ENCODE measurements at places on chromosomes 1 and 21.

DNA sequence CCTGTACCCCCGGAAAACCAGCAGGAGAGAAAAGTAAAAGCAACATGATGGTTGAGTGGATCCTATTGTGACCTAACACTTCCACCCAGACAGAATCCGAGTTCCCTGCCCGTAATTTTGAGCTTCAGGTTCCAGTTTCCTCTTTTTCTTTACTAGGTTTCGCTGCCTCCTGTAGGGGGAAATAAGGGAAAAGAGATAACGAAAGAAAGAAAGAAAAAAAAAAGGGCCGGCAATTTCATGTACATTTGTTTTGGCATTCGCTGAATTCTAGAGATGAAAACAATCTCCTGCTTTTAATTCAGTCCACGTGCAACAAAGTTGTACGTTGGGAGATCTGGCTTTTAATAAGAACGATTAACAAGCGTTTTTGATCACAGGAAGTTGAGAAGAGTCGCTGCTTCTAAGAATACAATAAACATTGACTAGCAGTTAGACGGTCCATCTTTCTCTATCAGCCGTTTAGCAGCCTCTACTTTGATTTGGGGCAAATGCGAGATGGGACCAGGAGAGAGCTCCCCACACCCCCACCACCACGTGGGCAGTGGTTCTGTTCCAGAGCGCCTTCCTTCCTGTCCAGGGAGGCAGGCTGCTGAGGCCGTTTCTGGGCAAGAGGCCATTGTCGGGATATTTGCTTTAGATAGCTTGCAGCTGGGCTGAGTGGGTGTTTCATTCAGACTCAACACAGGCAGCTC, 155.9 kb upstream of the RUNX1 start:
- DNase-seq: no peak

- no peak for DNase-seq
Measured at GRCh38 chr1:170927955-170928840, 7.1 kb upstream of the MROH9 start.

- no peak for DNase-seq
Measured at GRCh38 chr1:20601129-20601825, 12.4 kb downstream of the CDA start.

- no peak for DNase-seq
Measured at GRCh38 chr1:119988306-119989062, 81.0 kb downstream of the NOTCH2 start.

- no peak for DNase-seq
Measured at GRCh38 chr1:4710592-4711415, 56.4 kb downstream of the AJAP1 start.

- no peak for DNase-seq
Measured at GRCh38 chr1:197438010-197438790, 170.1 kb downstream of the CRB1 start.

DNA sequence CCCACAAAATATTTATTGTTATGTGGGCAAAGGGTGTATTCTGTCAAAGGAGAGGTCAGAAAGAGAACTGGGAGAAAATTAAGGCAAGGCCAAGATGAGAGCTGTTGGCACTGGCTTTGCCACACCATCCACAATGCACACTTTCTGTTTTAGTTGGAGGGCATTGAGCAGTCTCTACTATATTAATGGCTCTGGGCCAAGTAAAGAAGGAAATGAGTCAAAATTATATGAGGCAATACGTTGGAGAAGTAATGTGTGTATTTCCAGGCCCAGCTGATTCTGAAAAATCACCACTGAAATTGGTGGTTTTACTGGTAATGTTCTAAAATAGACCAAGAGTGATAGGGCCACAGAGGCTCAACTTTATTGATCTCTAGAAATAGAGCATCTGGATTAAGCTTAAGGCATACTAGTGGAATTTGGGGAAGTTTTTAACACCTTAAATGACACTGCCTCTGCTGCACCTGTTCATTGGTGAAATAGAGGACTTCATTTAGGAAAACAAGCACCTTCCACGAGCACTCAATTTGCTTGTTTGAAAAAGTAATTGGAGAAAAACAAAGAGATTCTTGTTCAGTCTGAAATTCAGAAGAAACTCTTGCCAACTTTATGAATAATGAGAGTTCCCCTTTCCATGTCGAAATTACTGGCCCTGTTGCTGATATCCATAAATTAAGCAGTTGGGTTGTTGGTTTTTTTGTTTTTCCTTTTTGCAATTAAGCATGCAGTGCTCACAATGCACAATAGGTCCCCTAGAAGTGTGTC, 424.9 kb downstream of the ADGRL2 start:
- DNase-seq: no peak

GRCh38 chr21:46394595-46395104, 64.0 kb upstream of the DIP2A start:
- DNase-seq: no peak

GRCh38 chr1:3735027-3735681, 17.1 kb upstream of the CCDC27 start:
- DNase-seq: no peak

- DNase-seq: no peak
Measured at GRCh38 chr1:18470671-18471355, 9.9 kb upstream of the KLHDC7A start.

- DNase-seq: no peak
Measured at GRCh38 chr1:27377760-27378495, 3.3 kb upstream of the FCN3 start.

GRCh38 chr1:162360237-162360873, 16.3 kb downstream of the SPATA46 start:
- no peak for DNase-seq

- no peak for DNase-seq
Measured at GRCh38 chr1:119294722-119295121, 73.9 kb upstream of the HAO2 start.

- no peak for DNase-seq
Measured at GRCh38 chr1:153180556-153180955, 22.7 kb upstream of the LELP1 start.

All from stimulated activated CD4-positive, alpha-beta T cell treated with anti-CD3 and anti-CD28 coated beads, Interleukin-1b, Interleukin-23, amount 100 ng/mL, for 24 hours (primary cell).